ENCODE measurements at places on chromosomes 7 and 10.

- no peak for DNase-seq
Observed at GRCh38 chr7:90605055-90605454, 8.9 kb downstream of the CDK14 start.

DNA sequence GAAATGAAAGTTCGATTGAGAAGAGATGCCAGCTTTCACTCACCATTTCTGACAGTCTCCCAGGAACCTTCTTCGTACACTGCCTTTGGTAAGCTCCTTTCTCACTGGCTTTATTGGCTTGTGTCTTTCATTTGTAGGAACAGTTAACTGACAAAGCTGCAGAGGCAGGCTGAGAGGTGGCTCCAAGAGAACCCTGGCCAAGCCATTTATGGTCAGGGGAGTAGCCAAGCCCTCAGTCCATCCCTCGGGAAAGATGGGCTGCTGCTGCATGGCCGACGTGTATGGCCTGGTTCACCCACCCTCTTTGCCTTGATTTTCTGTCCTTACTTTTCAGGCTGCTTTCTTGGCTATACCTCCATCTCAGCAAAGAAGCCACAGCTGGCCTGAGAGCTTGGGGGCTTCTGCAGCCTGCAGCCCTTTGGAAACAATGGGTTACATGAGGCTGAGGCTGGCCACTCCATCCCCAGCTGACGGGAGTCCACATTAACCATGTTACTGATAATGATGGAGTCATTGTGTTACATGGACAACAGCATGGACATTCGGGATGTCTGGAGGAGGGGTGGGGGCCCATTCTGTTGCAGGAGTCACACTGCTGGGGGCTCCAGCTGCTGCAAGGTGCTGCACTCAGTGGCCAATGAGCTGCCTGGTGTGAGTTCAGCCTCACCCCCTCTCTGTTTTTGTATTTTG, at the start of gene OPALIN:
TSS of gene OPALIN (minus strand) at position 152 of the 690 bp plus-strand sequence. CDS start at position 46, 106 bp downstream.
- no peak for DNase-seq

DNA sequence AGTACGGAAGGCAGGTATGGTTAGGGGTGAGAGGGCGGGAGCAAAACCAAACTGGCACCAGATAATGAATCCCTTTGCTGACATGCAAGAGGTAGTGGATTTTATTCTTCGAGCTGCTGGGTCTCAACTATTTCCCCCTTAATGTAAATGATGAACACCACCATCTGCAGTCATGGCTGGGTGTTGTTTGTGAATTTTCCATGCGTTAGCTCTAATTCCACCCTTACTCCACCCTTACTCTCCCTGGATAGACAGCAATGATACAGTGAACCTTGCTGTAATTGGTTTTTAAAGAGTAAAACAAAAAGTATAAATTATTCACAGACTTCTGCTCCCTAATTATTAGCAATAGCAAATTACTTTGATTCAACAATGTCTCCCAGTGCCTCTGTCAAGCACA, 74.5 kb upstream of the PDE1C start:
- DNase-seq = no peak

- no peak for DNase-seq
Observed at GRCh38 chr10:43108951-43109350, 29.3 kb upstream of the CSGALNACT2 start.
